ENCODE measurements at places on chromosomes 1 and 21. TPM values are rescaled to one million over a fixed set of nuclear protein-coding genes. Genes with fewer than 3 reads are reported as not detected.

Gene NUF2
- total RNA-seq: 40.1 TPM

Gene ANGPTL7
- not detected for total RNA-seq

Gene NMNAT2
- 0.05 TPM for total RNA-seq

Gene TRIM67
- not detected for total RNA-seq

Gene UBIAD1
- 44.2 TPM for total RNA-seq

Gene ERICH3
- total RNA-seq: not detected

Gene BMP8B
- total RNA-seq: 0.08 TPM

Gene SH2D1B
- total RNA-seq: not detected

Gene CHAF1B
- 17.1 TPM for total RNA-seq

Gene DDAH1
- not detected for total RNA-seq

Gene KRTAP7-1
- total RNA-seq: not detected

Gene HCRTR1
- total RNA-seq: not detected

Gene PPIAL4G
- 0.83 TPM for total RNA-seq

Gene IQCC
- total RNA-seq: 3.6 TPM

Gene TTC34
- total RNA-seq: 1.8 TPM

Gene GNB1
- total RNA-seq: 341 TPM

Gene ERG
- total RNA-seq: not detected

Gene GUK1
- total RNA-seq: 264 TPM

Gene F5
- 9.4 TPM for total RNA-seq

Gene CDCA8
- total RNA-seq: 54.7 TPM

Gene KRTAP21-2
- not detected for total RNA-seq

Gene CD5L
- not detected for total RNA-seq

Gene AKIRIN1
- total RNA-seq: 78.4 TPM

Gene GPATCH3
- 14.7 TPM for total RNA-seq

Gene OR6K3
- total RNA-seq: not detected

Gene ZNF362
- 20.6 TPM for total RNA-seq

Gene CHI3L1
- total RNA-seq: not detected

Gene KIF17
- not detected for total RNA-seq

Gene SYNC
- not detected for total RNA-seq

Gene SMCP
- not detected for total RNA-seq

Gene GPR37L1
- total RNA-seq: not detected

Data from activated naive CD4-positive, alpha-beta T cell treated with anti-CD3 and anti-CD28 coated beads, Interleukin-2, amount 10 ng/mL, durations not matched to agents 5 hours and 36 hours (primary cell).